B cell (primary cell): ENCODE measurements at places on chromosomes 3 and 15.

GRCh38 chr3:17151598-17152373 lies 267.0 kb downstream of the PLCL2 start:
- DNase-seq: no peak

- DNase-seq: no peak
Measured at GRCh38 chr3:17315897-17316296, 426.5 kb downstream of the TBC1D5 start.

- DNase-seq: no peak
Measured at GRCh38 chr3:65886391-65886790, 152.3 kb downstream of the MAGI1 start.

DNA sequence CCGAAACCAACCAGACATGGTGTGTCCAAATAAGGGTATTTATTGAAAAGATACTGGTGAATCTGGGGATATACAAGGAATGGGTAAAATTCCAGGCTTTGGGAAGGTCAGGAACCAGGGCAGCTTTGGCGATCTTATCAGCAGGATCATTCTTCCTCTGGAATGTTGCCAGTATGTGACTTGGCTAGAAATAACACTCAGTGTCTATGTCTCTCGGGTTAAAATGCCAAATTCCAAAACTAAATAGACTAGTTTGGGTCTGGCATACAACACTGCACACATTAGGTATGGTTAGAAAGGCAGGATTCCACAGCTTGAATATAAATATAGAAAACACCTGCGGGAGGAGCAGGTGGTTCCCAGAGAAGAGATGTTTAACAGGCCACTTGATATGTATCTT lies 220.2 kb upstream of the CD96 start:
- DNase-seq: no peak

- DNase-seq: peak; percentile 55
Measured at GRCh38 chr15:44727485-44728231, 8.7 kb upstream of the TRIM69 start.

DNA sequence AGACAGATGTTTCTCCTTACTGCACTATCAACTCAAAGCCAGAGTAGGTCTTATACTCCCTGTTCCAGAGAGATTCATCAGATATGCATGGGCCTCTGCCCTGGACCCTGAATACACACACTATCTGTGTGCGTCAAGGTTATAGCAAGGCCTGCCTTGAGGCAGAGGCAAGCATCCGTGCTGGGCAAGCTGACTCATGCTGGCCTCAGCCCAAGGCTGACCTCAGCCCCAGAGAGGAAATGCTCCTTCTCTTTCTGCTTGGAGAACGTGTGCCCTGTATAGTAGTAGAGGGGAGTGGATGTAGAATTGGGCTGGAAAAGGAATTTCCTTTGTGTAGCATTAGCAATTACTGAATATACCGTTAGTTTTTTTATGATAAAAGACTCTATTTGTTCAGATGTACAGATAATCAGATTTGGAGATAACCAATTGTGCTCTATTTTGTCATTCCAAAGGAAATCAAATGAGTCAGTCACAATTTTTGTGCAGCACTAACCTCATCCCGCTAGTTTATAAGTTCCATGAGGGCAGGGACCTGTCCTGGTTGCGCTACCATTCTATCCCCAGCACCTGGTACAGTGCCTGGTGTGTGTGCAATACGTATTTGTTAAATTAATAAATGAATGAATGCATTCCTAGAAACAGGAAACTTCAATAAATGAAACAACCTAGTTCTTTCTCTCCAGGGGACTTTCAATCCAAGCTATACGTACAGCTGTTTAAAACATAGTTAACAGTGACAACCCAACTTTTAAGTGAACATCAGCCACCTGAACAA lies 13.3 kb upstream of the PAQR9 start:
- DNase-seq: no peak

DNA sequence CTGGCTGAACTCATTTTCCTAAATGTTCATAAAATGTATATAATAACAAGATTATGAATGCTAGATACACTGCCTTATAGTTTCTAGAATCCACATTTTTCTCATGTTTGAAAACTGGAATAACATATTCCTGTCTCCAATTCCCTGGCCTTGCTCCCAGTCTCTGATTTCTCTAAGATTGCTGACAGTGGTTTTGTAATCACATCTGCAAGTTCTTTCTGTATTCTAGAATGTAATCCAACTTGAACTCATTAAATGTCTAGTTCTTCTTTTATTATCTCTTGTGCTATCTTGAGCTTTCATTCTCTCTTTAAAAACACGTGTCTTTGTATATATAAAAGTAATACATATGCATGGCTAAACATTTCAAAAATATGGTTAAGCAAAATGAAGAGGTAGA lies 215.2 kb upstream of the ADAMTS9 start:
- DNase-seq: no peak

GRCh38 chr3:151446002-151446340 lies 14.9 kb downstream of the IGSF10 start:
- DNase-seq: no peak

- DNase-seq: no peak
Measured at GRCh38 chr15:42193383-42193782, 14.7 kb downstream of the VPS39 start.

DNA sequence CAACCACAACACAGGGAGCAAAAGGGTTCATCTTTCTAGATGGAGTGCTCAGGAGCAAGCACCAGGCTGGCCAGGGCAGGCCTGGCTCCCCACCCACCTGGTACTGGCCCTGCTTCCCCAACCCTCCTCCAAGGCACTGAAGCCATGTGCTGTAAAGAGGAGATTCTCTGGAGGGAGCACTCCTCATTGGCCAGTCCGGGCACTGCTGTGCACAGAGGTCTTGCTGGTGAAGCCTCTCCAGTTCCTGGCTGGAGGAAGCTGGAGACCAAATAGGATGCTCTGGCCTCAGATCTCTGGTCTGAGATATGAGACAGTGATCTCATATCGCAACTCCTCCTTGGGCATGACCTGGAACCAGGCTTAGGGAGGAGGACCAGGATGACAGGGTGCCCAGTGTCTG lies 7.7 kb upstream of the SEMA3F start:
- DNase-seq: no peak

DNA sequence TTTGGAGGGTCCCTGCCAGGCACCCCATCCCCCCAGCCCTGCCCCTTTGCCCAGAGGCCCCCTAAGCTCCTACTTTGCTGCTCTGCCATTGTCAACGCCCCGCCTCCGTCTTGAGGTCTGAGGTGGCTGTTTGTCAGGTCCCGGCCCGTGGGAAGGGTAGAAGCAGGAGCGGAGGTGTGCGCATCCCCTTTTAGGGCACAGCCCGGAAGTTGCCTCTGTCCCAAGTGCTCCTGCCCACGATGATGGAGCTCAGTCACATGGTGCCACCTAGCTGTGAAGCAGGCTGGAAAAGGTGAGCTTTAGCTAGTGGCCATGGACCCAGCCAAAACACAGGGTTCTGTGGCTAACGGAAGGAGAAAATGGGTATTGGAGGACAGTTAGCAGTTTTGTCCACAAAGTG lies 28.5 kb upstream of the LCTL start:
- DNase-seq: no peak
